ENCODE measurements at places on chromosomes 12 and 14.

DNA sequence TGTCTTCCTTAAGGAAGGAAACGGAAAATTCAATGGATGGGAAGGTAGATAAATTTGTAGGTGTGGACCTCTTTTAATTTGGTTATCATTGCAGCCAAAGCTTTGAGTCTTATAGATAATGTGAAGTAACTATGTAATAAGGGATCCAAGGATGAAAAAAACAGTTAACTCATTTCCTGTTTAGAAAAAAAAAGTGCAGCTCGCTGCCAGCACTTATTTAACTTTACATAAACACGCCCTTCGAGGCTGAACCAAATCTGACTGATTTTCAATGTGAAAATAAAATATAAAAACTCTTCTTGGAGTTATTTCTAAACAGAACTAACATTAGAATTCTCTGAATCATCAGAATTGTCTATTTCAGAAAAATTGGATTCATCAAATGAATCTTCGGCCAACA is 7.0 kb downstream of the NUBPL start:
- DNase-seq: no peak

- no peak for DNase-seq
These were observed 180.5 kb downstream of the CAND1 start for GRCh38 chr12:67449591-67450052.

DNA sequence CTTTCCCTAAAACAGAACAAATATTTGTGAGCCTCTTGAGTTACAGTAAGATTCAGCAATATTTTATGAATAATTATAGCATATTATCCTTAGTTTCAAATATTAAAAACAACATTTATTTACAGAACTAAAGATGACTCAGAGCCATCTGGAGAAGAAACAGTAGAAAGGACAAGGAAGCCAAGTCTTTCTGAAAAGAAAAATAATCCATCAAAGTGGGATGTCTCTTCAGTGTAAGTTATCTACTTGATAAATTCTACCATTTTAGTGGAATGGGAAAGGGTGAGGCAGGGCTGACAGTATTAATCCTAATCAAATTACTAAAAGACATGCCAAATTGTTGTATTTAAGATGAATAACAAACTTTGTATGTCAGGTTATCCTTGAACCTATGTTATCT is 88.1 kb downstream of the DNAI7 start:
- DNase-seq: no peak

- DNase-seq: no peak
These were observed 57.3 kb downstream of the DAD1 start for GRCh38 chr14:22531451-22532344.

GRCh38 chr14:93331728-93332396 is 974 bp downstream of the BTBD7 start:
- no peak for DNase-seq

- DNase-seq: peak; percentile 44
These were observed 23.0 kb downstream of the TRIM9 start for GRCh38 chr14:51071857-51072256.

- DNase-seq: no peak
These were observed 196.2 kb upstream of the NUDT4 start for GRCh38 chr12:93181409-93181965.

DNA sequence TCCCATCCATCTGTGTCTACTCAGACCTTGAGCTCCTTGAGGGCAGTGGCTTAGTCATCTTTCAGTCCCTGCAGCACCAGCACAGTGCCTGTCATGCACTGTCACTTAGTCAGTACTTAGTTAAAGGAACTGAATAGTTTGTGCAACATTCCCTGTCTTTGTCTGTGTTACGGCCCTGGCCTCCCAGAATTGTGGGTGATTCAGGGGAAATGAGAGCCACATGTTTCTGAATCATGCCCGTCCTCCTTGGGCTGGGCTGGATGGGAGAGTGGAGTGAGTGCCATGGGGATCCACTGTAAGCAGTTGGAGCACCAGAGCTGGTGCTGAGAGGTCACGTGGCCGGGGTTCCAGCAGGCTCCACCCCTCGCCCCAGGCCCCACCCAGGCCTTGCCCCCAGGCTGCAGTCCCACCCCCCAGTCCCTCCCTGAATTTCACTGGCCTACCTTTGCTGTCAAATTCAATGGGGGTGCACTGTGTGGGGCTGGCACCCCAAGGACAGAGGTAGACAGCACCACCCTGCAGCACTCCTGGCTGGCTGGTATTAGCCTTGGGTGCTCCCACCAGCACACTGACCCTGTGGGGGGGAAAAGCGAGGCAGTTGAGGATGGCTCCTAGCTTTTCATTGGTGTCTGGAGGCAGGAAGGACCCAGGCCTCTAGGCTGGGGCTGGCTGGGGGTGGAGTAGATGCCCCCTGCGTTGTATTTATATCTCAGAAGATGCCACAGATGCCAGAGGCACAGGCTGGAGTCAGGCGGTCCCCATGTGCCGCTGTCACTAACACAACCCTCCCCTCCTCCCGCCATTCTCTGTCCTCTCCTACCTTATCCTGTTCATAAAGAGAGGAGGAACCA is 7.5 kb downstream of the ITGA5 start:
- no peak for DNase-seq

DNA sequence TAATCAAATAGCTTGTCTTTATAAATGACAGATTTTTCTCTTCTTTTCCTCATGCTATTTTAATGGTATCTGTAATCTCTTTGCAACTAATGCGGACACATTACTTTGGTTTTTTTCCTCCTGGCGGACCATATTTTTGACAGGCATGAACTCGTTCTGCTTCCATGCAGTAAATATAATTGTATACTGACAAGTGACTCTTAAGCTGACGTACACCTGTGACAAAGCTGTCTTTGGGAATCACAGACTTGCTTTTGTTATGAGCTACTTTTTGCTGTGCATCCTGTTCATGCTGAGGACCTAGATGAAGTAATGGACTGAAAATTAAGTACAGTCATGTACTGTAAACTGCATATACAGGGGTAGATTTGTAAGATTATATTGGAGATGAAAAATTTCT is 434.3 kb upstream of the TMTC1 start:
- no peak for DNase-seq

DNA sequence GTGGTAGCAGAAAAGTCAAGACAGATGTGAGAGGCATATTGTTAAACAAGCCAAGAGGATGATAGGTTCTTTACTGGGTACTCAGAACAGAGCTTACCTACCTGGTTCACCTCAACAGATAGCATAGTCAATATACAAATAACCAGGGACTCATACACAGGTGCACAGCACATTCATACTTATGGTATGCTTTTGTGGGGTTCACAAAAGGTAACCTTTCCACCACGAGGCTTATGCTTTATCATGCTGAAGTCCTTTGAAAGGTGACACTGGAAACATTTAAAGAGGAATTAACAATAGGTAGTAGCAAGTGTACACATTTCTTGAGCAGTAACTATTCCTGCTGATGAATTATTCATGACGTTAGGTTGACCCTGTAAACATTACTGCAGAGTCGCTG is 42.2 kb upstream of the MBIP start:
- no peak for DNase-seq

- no peak for DNase-seq
These were observed 133.0 kb downstream of the CPNE8 start for GRCh38 chr12:38772437-38772836.

- no peak for DNase-seq
These were observed 28.4 kb downstream of the PLEKHG3 start for GRCh38 chr14:64732536-64733120.

DNA sequence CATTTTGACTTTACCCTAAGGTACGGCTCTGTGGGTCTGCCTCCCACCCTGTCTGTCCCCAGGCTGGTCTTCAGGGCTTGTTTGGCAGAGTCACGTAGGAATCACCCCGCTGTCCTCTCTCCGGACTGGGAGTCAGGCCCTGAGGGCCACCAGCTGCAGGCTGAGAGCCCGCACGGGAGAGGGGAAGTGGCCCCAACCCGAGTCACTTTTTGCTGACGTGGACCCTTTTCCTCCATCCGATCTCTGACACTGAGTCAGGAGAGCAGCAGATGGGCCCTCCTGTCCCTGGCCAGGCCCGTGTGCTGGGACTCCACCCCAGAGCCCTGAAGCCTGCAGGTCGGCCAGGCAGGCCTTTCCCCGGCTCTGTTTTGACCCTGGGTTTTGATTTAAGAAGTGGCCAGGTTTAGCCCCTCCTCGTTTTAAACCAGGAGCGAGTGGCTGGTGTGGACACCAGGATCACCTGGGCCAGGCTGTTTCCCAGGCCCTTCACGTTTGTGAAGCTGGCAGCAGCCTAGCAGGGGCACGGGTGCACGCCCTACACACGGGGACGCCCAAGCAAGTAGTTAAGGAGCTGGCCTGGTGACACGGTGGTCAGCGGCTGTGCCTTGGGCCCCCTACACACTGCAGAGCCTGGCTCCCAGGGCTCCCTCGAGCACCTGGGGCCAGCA is 12.5 kb upstream of the TEX22 start:
- DNase-seq: no peak

GRCh38 chr14:93115821-93116675 is at the start of gene ITPK1:
Gene ITPK1 (minus strand): TSS chr14:93115925. CDS start chr14:93115163, 762 bp downstream.
- DNase-seq: peak; percentile 64

DNA sequence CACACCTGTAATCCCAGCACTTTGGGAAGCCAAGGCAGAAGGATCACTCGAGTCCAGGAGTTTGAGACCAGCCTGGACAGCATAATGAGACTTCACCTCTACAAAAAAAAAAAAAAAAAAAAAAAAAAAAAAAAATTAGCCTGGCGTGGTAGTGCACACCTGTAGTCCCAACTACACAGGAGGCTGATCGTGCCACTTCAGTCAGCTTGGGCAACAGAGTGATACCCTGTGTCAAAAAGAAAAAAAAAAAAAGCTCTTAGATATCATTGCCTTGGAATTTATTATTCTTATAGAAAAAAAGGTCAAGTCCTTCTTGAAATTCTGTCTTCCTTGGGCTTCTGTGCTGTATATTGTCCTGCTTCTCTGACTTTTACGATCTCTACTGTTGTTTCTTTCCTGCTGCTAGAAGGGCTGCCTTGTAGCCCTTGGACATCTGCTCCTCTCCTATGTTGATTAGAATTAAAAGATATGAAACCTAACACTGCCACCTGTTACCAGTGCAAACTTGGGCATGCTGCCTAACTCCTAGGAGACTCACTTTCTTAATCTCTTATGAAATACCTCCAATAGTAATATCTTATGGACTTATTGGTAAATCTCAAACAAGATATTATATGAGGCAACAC is 5.7 kb downstream of the TMEM19 start:
- DNase-seq: no peak

DNA sequence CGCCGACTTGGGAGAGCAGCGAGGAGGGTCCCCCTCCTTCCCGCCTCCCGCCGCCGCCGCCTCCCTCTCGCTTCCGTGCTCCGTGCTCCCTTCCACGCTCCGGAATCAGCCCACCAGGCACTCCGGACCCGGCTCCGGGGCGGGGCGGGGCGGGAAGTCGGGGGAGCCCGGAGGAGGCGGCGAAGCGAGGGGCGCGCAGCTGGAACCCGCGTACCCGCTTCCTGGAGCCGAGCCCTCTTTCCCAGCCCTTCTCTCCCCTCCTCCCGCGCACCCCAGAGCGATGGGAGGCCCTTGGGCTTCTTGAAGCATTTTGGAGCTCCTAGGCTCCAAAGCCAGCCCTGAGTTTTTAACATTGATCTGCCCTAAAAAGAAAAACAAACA is at the start of gene SYNDIG1L:
TSS of gene SYNDIG1L (minus strand) at position 9 of the 381 bp plus-strand sequence. CDS start 16,466 bp downstream, outside the sequence.
- no peak for DNase-seq

DNA sequence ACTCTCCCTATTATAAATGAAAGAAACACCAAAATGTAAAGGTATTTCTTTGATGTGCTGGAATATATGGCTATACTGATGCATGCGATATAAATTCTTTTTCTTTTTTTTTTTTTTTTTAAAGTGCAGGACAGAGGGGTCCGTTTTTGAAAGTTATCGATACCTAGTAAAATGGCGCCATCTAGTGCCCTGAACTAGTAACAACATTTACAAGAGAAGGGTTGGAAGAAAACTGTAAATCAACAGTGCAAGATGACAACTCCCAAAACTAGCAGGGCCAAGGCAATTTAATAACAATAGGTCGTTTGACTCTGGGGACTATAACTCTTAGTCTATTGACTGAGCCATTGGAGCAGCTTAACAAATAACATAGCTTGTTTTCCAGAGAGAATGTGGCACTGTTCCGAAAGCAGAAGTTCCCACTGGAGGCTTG is 137.7 kb downstream of the SPTSSA start:
- DNase-seq: peak; percentile 25

- DNase-seq: no peak
These were observed 102.7 kb downstream of the LRRIQ1 start for GRCh38 chr12:85138833-85139232.

GRCh38 chr12:52055731-52056711 is 4.8 kb downstream of the NR4A1 start:
- no peak for DNase-seq

GRCh38 chr14:103296007-103296406 is 38.0 kb upstream of the EIF5 start:
- no peak for DNase-seq

- no peak for DNase-seq
These were observed 29.2 kb downstream of the ZCCHC8 start for GRCh38 chr12:122471324-122472226.

- DNase-seq: no peak
These were observed 26.8 kb downstream of the AMN1 start for GRCh38 chr12:31702047-31702446.

GRCh38 chr12:73514672-73515071 is 1023.0 kb upstream of the ATXN7L3B start:
- no peak for DNase-seq

GRCh38 chr12:132397152-132397933 is 68.0 kb upstream of the GALNT9 start:
- no peak for DNase-seq

- no peak for DNase-seq
These were observed 227.3 kb upstream of the RTL1 start for GRCh38 chr14:101130861-101131260.

- DNase-seq: no peak
These were observed 24.0 kb downstream of the PLEKHH1 start for GRCh38 chr14:67557118-67557517.

GRCh38 chr12:110039085-110039807 is 9.1 kb downstream of the C12orf76 start:
- DNase-seq: no peak

DNA sequence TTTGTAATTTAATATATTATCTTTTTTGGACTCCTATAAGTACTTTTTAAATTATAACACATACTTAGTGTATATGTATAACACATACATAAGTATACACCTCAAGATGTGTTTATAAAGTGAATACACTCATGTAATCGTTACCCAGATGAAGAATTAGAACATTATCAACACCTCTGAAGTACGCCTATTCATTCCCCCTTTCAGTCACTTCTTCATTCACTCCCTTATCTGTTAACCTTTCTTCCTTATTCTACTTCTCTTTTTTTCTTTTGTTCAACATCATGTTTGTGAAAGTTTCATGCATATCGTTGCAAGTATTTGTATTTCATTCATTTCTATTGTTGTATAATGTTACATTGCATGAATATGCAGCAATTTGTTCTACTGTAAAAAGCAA is 98.5 kb downstream of the ARID2 start:
- DNase-seq: no peak

DNA sequence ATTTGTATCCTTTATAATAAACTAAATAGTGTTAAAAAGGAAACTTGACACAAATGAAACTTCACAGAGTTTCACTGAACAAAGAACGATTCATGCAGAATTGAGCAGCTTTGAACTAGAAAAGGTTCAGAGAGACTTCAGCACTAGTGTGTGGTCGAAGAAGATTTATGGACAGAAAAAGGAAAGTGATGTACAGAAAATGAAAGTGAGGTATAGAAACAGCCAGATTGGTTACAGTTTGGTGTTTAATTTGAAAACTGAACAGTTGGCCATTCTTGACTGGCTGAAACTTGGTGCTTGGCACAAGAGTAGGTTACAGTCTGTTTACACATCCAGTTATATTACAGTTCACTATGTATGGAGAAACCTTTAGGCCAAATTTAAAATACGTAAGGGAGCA is 207.1 kb downstream of the GALC start:
- no peak for DNase-seq

Measured in right hindlimb (tissue), 1 donor.